ENCODE measurements at places on chromosomes 1 and 21.
A peak's percentile ranks its signal among the peaks of the same experiment; 100 is the strongest.

DNA sequence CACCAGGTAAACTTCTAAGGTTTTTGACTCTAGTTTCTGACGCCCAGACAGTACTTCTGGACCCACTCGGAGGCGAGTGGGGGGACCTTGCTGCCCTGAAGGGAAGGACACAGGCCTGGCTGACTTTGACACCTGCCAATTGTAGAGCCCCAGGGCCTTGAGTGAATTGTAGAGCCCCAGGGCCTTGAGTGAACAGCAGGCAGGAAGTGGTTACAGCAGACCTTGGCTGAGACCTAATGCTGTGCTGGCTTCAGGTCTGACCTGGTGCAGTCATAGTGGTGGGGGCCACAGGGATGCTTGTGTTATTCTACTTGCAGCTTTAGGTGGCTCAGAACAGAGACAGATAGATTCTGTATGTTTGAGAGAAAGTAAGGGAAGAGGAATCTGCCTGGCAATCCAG is 344.3 kb downstream of the DUSP10 start:
- DNase-seq = no peak

- DNase-seq = no peak
These were observed 3.8 kb downstream of the DVL1 start for GRCh38 chr1:1345384-1345783.

DNA sequence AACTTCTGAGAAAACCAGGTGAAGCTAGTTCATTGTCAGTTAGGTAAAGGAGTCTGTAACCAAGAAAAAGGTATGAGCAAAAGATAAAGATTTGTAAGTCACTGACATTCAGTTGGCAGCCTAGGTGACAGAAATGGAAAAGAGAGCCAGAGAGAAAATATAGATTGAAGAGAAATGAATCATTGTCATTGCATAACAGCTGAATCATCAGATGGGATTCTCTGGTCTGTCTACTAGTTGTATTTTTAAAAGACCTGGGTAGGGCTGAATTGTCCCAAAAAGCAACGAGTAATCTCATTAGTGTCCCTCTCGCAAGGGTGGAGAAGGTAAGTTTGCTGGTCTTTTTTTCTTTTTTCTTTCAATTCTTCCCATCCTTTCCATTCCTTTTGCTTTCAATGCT is 36.6 kb downstream of the PTGS2 start:
- DNase-seq = peak; percentile 20

DNA sequence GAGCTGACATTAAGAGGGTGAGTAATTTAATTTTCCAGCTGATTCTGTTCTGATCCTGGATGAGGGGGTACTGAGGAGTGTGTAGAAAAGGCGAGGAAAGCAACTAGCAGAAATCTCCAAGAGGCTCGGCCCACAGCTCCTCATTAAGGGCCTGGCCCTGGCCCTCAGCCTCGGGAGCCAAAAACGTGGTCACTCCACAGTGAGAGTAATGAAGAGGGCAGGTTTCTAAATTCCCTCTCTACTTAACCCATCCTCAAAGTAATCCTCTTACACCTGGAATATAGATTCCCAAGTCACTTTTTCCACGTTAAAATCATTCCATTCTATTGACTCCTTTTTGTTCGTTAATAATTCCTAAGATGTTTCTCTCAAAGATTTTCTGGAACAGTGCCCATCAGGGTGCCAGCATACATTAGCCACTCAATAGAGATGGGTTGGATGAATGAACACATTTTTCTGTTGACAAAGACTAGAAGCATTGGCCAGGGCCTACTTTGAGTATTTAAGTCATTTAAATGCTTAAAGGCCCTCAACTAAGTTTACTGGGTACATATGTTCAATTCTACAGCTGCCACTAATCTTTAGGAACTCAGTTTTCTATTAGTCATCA is 1.1 kb upstream of the COL11A1 start:
- no peak for DNase-seq

DNA sequence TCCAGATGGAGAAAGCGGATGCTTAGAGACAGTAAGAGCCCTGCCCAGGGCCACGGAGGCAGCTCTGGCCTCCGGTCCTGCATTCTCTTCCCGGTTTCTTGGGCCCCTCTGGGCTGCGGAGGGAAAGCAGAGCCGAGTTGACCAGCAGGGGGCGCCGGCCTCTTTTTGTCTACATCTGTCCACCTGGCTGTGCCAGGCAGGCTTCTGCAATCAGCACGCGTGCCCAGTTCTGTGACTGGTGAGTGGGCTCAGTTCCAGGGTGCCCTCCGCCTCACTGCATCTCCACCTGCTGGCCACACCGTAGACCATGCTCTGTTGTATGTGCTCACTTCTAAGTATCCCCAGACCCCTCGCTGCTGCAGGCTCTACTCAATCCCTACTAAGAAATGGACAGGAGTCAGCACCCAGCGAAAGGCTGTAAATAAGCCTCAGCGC is 6.7 kb upstream of the HUNK start:
- DNase-seq = no peak

DNA sequence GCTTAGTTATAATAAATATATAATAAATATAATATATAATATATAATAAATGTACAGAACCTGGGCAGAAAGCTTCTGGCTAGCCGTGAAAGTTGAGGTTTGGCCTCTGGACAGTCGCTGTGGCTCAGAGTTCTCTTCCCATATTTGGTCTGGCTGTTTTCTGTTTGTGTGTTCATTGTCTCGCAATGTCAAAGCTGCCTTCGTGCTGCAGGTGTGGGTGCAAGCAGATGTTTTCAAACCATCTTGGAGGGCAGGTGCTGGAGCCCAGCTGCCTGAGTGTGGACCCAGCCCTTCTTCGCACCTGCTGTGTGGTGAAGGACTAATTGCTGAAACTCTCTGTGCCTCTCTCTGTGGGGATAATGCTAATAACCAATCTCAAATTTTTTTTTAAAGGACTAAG is 3.6 kb upstream of the CSTB start:
- no peak for DNase-seq

DNA sequence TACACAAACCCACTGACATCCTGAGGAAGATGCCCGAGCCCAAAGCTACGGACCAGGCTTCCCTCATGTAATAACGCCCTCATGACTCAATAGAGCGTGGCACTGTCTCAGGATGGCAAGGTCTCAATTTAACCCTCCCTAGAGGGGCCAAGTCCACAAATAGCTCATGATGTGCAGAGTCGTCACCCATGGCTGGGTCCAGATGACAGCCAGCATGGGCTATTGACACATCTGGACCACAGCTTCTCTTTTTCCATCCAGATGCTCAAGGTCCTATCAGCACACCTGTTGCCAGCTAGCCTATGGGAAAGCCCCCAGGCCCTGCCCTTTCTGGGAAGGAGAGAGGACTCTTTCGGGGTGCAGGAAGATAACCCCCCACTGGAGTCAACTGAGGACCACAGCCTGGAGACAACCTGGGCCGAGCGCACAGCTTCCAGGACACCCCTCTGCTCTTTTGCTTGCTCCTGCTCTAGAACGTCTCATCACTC is 2.8 kb downstream of the LAPTM5 start:
- no peak for DNase-seq

DNA sequence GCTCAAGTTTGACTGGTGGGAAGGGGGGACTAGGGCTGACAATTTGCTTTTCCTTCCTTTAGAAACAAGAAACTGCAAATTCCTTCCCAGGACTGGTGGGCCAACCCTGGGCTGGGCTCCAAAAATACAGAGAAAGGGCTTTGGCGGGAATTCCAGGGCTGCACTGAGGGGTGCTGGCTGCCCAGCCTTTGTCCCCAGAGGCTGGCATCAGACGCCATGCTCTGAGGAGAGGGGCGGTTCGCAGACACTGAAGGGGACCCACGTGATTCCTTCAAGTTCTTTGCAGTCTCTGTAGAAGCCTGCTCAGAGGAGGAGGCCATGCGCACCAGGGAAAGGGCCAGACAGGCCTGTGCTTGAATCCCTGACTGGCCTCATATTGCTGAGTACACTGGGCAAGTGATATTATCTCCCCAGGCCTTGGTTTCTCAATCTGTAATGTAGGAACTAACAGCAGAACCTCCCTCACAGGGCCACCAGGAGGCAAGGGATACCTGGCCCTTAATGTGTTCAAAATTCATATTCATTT is 119.5 kb downstream of the EPHB2 start:
- DNase-seq = no peak

GRCh38 chr1:92933459-92933858 is 27.8 kb downstream of the DIPK1A start:
- no peak for DNase-seq

DNA sequence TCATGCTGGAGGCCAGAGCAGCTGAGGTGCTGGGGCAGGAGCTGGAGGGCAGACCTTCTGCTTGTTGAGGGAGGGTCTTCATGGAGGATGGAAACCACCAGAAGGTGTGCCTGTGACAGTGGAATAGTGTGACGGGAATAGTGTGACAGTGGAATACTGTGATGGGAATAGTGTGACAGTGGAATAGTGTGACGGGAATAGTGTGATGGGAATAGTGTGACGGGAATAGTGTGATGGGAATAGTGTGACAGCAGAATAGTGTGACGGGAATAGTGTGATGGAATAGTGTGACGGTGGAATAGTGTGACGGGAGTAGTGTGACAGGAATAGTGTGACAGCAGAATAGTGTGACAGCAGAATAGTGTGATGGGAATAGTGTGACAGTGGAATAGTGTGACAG is 325.1 kb downstream of the HHAT start:
- no peak for DNase-seq

GRCh38 chr1:173447224-173447623 is 29.9 kb upstream of the PRDX6 start:
- DNase-seq = no peak

DNA sequence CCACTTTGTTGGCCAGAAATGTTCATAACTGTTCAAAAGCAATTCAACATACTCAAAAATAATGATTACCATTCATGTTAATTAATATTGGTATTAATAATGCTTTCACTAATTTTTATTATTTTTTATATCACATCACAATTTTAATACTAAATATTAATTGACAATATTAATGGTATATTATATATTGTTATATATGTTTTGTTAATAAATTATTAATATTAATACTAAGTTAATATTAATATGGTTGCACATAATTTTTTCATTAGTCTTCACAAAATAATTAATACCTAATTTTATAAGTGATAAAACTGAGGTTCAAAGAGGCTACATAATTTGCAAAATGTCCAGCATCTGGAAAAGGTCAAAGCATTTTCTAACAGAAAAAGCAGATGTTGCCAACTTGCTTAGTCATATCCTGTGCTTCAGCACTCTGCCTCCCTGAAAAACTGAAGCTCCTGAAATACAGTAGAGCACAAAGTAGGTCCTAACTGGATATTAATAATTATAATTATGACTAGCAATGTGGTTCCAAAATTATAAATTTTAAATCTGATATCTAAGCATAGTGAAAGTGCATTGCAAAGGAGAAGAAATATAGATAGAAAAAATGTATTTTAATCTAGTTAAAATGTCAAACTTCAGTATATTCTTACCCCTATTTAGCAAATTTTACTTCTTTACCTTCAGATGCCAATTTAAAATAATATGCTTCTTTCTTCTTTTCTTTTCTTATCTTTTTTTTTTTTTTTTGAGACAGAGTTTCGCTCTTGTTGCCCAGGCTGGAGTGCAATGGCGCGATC is 123.2 kb upstream of the TNFSF4 start:
- peak; percentile 28 for DNase-seq

DNA sequence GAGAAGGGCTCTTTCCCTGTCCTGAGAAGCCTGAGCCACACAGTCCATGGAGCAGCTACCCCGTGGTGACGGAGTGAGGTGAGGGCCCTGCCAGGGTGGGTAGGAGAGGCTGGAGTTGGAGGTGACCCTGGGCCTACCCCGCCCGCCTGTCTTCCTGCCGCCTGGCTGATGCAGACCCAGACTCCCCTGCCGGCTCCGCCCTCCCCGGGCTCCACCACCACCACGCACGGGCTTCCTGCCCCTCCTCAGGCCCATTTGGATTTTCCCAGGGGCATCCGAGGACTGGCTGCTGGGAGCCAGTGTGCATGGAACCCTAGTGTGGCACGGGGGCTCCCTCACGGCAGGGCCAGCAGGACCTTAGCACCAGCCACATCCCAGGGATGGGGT is 32.5 kb downstream of the PODN start:
- no peak for DNase-seq

GRCh38 chr1:19089524-19089923 is 120.5 kb downstream of the UBR4 start:
- DNase-seq = no peak

GRCh38 chr21:42413093-42413492 is 9.4 kb downstream of the UBASH3A start:
- DNase-seq = no peak

DNA sequence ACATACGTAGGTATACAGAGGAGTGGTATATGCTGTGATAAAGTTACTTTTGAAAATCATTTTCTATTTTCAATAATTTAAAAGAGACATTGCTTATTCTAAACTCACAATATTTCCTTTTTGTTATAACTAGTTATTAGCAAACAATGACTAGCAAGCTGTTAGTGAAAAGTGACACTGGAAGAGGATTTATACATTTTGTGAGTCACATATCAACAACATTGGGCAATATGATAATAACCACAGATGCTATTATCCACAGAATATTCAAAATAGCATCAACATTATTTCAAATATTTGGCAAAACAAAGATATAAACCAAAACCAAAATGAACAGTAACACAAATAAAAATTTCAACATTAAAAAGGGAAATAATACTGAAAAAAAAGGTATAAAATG is 104.0 kb upstream of the HP1BP3 start:
- no peak for DNase-seq

- DNase-seq = no peak
These were observed 25.6 kb downstream of the H6PD start for GRCh38 chr1:9260059-9260766.

- DNase-seq = no peak
These were observed 112.5 kb upstream of the PAXBP1 start for GRCh38 chr21:32884062-32884461.

DNA sequence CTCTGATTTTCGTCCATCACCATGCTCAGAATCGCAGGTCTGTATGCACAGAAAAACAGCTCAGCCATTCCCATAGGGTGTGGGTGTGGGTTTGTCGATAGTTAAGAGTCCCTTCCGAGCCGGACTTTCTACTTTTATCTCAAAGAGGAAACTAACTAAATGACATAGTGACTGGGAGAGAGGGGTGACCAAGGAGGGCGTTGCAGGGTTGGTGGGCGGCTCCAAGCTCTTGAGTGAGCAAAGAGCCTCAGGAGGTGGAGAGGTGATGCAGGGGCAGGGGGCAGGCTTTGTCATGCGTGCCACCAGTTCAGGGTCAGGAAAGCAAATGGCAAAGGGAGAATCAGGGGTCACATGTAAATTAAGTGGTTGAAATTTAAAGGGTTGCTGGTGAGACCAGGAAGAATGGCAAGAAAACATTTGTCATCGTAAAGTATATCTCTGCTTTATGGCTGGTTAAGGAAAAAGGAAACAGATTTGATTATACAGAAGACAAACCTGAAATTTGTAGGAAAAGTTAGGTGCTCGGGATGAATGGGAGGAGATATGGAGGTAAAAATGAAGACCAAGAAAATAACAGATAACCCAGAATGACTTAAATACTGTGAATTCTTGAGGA is 249.0 kb downstream of the SETD4 start:
- DNase-seq = no peak

DNA sequence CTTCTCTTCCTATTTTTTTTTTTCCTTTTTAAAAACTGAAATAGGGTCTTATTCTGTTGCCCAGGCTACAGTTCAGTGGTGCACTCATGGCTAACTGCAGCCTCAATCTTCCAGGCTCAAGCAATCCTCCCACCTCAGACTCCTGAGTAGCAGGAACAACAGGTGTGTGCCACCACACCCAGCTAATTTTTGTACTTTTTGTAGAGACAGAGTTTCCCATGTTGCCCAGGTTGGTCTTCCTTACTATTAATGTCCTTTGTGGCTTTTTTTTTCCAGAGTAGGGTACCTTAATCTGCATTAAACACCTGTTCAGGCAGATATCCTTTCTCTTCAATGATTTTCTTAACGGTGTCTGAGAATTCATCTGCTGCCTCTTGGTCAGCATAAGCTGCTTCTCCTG is 4.3 kb upstream of the KTI12 start:
- DNase-seq = no peak

Data from fibroblast of skin of left biceps (primary cell).